CD4-positive, alpha-beta T cell treated with Interleukin-6 for 4 hours (primary cell): ENCODE measurements at places on chromosomes 3 and 15.

DNA sequence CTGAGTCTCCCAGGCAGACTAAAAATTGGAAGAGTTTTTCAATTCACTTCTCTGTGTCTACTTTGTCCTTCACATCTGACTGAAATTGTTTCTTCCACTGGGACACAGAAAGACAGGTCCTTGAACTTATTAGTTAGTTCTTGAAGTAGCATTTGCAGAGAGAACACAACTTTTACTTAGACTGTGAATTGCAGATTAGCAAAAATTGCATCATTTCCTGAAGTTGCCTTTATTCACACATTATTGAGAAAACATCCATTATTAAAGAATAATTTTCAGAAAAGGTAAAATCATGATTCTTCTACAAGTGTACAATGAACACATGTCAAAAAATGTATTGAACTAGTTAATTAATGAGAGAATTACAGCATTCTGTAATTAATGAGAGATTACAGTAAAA, 1.4 kb upstream of the COMMD2 start:
- DNase-seq = no peak

DNA sequence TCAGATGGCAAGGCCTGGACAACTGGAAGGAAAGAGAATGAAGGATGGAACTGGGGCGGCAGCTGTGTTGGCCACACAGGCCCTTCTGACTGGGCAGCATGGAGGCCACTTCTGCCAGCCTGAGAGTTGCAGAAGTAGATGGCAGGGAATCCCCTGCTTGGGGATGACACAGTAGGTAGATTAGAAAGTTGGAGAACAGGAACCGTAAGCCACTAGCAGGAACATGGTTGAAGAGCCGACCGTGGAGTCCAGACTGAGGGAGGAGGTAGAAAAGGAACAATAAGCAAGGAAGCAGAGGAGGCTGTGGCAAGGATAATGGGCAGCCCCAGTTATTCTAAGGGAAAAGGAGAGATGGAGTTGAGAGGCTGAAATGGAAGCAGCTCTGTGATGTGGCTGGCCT, 26.4 kb upstream of the ZNF774 start:
- no peak for DNase-seq

- DNase-seq = no peak
These were observed 251.5 kb downstream of the GABRG3 start for GRCh38 chr15:27222479-27222878.

GRCh38 chr3:93861017-93861416, 112.7 kb downstream of the PROS1 start:
- DNase-seq = no peak

GRCh38 chr3:54243960-54244682, 121.8 kb downstream of the CACNA2D3 start:
- DNase-seq = no peak

DNA sequence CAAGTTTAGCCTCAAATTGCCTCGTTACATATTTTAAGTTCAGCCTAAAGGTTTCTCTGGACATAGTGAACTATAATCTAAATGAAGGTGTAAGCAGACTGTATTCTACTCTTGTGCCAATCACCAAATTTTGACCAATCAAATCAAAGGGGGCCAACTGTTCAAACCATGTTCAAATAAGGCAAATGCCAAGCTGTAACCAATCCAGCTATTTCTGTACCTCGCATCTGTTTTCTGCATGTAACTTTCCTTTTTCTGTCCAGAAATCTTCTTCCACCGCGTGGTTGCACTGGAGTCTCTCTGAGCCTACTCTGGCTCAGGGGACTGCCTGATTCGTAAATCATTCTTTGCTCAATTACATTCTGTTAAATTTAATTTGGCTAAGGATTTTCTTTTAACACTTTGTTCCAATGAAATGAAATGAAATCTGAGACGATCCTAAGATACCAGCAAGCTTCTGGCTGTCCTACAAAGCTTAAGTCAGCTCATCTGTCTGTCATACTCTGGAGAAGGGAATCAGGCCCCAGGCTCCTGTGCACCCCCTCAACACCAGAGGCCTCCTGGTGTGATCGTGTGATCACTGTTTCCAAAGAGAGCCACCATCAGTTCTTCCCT, 53.2 kb upstream of the ZNF148 start:
- DNase-seq = no peak

GRCh38 chr3:169465417-169465816, 198.1 kb downstream of the MECOM start:
- DNase-seq = no peak

- DNase-seq = no peak
These were observed 80.9 kb downstream of the NECTIN3 start for GRCh38 chr3:111152496-111152895.

DNA sequence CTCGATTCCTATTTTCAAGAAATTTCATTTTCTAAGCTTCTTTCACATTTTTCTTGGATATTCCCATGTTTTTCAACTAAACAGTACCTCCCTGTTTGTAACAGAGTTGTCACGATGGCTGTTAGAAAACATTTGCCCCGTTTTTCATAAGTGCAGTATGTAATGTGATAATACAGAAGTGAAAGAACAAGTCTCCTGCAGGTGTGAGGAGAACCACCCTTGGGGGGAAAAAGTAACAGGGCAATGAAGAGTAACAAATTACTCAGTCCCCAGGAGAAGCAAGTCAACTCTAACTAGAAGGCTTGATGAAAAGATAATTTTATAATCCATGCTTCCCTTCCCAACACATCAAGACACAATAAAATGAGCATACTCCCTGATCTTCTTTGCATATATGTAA, 493.3 kb downstream of the FOXP1 start:
- no peak for DNase-seq

DNA sequence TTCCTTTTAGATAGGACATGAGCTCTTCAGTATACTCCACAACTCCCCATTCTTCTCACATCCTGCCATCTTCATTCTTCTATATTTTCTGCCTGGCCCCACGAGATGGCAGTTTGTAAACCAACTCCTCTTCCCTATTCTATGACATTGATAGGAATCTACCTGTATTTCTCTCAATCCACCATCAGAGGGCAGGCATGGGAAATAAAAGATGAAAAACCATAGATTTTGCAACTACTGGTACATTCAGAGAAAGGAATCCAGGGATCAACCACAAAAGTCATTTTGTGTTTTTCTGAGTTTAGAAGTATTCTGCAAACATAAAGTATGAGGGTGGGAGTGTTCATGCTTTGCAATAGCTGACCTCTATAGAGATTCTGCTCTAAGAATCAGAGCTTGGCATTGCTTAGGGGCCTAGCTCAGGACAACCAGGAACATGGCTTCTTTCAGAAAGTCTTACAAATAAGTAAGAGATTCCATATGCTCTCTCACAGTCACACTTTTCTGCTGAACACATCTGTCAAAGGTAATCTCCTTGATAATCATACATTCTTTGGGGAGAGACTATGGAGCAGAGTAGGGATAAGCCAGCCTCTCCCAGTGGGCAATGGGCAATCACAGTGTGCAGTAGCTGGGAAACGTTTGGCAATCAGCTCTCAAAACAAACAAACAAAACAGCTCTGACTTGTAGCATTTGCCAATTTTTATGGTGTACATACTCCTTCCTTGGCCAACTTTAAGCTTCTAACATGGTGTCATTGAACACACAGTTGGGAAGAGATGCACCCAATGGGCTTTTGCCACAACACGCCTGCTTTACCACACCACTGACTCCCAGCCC, 43.1 kb upstream of the SLC25A36 start:
- peak; percentile 21 for DNase-seq

GRCh38 chr3:173920386-173920785, 522.8 kb downstream of the NLGN1 start:
- DNase-seq = no peak

- DNase-seq = no peak
These were observed 981.2 kb downstream of the NSUN3 start for GRCh38 chr3:95044101-95044500.

DNA sequence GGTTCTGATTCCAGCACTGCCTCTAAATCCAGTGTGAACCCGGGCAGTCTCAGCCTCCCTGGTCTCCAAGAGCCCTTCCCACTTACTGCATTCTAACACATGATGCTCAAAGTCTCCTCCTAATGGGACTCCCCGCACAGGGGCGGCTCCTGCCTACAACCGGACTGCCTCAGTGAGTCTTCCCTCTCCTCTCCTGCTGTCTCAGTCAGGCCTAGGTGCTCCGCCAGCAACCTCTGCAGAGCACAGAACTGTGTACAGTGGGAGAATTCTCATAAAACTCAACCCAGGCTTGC, 28.9 kb downstream of the TBC1D2B start:
- no peak for DNase-seq

GRCh38 chr3:41031401-41031800, 167.9 kb upstream of the CTNNB1 start:
- no peak for DNase-seq

DNA sequence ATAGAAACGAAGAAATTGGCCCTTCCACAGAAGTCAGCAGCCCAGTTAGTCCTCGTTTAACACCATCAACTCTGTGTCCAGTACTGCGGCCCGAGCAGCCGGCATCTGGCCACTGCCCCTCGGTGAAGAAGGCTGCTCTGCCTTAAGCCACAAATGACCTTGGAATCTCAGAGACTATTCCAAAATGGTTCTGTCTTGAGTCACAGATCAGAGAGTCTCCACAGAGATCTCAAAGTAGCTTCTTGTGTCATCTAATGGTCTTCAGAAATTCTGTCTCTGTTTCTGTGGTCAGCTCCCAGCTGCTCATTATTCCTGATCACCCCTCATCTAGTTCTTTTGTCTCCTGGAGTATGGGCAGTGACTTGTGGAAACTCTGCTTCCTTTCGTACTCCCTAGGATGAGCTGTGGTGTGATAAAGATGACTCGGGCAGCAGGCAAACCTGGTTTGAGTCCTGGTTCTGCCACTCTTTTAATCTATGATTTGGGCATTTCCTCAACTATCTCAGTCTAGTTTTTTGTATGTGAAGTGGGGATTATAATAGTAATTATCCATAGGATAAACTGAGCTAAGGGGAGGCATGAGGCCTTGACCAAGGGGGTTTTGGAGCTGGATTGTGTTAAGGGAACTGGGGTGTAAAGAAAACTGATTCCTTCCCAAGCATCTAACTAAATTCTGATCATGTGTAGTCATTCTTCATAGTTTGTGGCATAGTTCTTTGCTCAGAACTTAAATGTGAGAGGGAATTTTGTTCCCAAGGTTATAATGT, 22.6 kb downstream of the CRTC3 start:
- no peak for DNase-seq

GRCh38 chr15:42348083-42348482, 11.2 kb upstream of the CAPN3 start:
- DNase-seq = no peak

DNA sequence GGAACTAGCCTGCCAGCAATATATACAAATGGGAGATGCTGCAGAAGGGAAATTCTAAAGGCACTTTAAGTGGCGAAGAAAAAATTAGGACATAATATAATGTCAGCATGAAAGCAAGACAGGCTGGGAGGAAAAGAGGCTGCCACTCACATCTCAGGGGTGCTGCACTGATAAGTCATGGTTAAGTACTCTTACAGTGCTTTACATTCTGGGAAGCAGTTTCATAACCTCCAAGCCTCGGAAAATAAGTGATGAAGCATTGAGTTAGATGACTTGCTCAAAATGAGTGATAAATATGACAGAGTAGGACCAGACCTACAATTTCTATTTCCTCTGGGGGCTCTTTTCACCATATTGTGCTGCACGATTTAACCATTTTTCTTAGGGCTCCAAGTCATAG, 109.0 kb downstream of the HERC1 start:
- no peak for DNase-seq
